ENCODE measurements at places on chromosomes 16 and 17.

GRCh38 chr17:63113167-63113566, 147.1 kb downstream of the TANC2 start:
- DNase-seq: no peak

DNA sequence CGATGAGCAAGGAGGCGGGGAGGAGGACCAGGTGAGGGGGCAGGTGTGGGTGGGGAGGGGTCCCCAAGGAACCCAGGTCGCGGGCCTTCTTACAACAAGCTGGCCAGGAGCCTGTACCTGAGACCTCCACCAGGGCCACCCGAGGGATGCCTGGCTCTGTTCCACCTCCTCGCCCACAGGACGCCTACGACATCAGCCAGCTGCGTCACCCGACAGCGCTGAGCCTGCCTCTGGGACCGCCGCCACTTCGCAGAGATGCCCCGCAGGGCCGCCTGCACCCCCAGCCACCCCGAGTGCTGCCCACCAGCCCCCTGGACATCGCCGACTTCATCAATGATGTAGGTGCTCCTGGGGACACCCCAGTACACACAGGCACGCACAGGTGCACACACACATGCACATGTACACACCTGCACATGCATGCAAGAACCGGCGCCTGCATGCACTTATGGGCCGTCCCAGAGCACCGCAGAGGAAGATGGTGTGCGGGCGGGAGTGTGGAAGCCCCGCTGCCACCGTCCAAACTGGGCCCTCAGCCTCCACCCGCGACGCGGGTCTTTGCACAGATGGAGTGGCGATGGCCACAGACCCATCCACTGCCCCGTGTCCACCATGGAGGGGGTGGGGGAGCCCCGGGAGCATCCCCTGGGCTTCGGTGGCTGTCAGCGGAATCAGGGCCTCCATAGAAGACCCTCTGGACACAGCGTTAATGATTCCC, 6.6 kb downstream of the SLC22A31 start:
- DNase-seq: no peak

DNA sequence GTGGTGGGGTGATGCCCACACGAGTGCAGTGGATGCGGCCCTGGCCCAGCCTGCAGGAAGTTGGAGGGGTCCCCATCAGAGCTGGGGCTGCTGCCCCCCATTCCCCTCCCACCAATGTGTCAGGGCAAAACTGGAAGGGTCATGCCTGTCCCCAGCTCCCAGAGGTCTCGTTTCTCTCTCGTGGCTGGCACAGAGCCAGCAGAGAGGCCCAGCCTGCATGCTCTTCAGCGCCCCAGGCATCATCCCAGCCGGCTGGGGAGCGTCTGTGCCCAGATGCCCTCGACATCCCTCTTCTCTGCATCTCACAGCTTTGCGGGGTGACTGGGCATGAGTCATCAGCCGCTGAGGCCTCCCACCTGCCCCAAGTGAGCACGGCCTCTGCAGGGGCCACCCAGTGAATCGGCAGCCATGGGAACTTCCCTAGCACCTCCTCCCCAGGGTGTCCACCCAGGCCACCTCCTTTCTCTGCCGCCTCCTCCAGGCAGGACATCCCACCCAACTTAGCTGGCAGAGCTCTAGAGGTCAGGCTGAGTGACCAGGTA, 9.8 kb upstream of the CSNK1D start:
- no peak for DNase-seq

DNA sequence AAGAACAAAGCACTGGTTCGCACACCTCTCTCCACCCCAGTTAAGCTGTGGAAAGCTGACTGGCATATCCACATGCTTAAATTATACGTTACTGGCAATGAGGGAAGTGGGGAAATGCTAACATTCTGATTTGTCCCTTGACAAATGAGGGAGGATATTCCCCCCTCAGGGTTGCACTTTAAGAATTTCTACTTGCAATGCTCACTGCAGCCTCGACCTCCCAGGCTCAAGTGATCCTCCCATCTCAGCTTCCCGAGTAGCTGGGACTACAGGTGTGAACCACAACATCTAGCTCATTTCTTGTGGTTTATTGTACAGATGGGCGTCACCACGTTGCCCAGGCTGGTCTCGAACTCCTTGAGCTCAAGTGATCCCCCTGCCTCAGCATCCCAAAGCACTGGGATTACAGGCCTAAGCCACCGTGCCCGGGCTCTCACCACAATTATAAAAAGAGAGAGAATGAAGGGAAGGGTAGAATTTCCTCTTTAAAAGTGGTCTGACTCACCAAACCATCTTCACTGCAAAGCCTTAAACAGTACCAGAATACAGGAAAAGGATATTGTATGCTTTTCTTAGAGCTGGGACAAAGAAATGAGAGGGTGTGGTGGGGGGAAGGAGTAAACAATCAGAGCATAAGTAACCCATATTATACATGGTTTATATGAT, 38.9 kb downstream of the KANSL1 start:
- no peak for DNase-seq

GRCh38 chr16:5364186-5364585, 266.6 kb upstream of the EEF2KMT start:
- DNase-seq: no peak

DNA sequence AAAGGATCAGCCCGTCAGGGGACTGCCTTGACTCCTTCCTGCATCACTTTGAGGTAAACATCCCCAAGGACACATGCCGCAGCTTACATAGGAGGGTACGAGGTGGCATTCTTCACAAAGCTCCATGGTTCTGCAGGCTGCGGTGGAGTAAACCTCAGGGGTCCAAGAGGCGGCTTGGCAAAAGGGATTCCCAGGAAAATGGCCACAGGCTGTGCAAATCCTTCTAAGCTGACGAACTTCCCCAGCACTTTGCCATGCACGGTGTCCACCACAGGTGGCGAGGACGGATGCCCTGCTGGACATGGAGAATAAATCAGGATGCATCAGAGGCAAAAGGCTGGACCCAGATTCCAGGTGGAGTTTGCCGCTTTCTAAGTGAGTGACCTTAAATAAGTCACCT, 4.2 kb downstream of the CES1 start:
- DNase-seq: no peak

DNA sequence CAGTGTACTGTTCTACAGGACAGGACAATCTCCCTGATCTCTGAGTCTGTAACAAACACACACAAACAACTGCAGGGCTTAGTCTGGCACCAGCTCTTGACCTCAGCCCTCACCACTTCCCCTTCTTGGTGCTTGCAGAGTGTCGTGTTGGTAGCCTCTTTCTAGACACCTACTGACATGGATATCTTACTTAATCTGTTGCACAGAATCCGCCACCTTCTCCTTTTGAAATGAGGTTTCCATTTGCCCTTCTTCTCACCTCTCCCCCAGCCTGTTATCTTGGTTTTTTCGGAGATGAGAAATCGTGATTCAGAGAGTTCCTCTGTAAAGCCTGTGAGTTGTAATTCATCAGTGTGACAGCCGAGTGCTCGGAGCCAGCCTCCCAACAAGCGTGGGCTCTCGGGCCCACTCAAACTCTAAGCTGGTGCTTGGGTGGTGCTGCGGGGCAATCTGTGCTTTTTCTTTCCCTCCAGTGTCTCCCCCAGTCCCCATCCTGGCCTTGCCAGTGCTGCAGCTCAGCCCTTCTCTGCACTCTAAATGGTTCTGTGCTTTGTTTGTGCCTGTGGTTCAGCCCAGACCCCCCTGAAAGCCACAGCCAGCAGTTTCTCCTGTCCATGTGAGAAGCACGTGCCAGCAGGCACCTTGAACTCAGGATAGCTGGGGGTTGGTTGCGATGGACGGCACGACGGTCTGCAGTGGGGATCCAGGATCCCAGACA, 28.1 kb downstream of the KIAA0513 start:
- DNase-seq: peak; percentile 66

GRCh38 chr16:23518435-23518891, 8.2 kb upstream of the GGA2 start:
- no peak for DNase-seq

DNA sequence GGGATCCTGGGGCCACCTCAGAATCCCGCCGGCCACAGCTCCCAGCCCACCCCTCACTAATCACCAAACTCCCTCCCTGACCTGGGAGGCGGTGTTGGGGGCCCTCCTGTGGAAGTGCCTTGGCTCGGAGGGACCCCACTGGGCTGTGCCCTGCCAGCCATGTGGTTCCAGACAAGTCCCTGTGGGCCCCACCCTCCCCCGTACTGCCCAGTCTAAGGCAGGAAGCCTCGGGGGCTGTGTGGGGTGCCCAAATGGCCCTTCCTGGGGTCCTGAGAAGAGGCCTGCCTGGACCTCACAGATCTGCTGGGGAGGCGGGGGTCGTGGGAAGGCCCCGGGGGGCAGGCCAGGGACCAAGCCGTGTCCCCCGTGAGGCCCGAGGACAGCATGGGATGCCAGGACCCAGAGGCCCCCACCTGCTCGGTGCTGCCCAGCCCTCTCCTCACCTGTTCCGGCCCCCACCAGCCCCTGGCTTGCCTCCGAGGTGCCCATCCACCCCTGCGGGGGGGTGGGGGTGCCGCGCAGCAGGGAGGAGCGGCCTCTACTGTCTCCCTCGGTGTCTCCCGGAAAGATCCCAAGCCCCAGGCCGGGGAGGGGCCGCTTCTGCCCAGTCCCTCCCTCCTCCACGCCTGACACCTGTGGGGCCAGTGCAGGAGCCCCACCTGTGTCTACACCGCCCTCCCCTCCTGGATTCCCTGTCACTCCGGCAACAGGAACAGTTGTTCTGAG, 9.3 kb upstream of the KREMEN2 start:
- DNase-seq: no peak

- no peak for DNase-seq
Observed at GRCh38 chr16:5036228-5037156, 2.8 kb upstream of the NAGPA start.

- DNase-seq: no peak
Observed at GRCh38 chr16:75288181-75288580, 36.8 kb upstream of the BCAR1 start.

GRCh38 chr16:3115003-3115402, 2.6 kb downstream of the ZNF205 start:
- DNase-seq: no peak

GRCh38 chr17:80512233-80512632, 32.4 kb upstream of the RPTOR start:
- DNase-seq: no peak

DNA sequence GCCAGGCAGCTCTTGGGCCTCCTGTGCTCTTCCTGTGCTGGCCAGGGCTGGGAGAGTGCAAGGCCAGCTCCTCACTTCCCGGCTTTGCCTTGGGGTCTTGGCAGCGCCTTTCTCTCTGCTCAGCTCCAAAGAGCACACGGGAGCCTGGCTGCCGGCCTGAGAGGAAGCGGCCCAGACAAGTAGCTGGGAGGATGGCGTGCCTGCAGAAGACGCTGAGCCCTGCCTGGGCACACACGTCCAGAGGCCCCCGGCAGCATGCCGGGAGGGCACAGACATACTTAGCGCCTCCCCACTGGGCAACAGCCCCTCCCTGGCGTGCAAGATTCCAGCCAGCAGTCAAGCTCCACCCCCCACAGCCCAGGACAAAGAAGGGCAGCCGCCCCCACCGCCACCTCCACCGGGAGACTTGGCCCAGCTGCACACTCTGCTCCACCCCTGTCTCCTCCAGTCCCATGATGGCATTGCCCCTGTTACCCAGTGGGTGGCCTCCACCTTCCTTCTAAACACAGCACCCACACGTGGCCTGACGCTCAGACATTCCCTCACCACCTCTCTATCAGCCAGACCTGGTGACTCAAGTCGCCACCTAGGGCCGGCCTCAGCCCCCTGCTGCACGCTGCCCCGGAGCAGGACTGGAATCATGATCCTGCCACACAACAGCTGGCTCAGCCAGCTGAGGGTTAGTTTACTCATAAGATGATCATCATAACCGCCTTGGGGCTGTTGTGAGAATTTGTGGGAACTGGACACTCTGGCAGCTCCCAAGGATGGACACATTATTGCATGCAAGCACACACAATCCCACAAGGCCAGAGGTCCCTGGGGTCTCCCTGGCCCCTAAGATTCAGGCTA, 12.4 kb downstream of the SGCA start:
- DNase-seq: peak; percentile 66

GRCh38 chr17:38875477-38876075, 5.7 kb downstream of the LASP1 start:
- no peak for DNase-seq

- DNase-seq: no peak
Observed at GRCh38 chr17:27496437-27496943, 40.2 kb downstream of the KSR1 start.

- DNase-seq: no peak
Observed at GRCh38 chr16:25493136-25493811, 198.5 kb upstream of the HS3ST4 start.

DNA sequence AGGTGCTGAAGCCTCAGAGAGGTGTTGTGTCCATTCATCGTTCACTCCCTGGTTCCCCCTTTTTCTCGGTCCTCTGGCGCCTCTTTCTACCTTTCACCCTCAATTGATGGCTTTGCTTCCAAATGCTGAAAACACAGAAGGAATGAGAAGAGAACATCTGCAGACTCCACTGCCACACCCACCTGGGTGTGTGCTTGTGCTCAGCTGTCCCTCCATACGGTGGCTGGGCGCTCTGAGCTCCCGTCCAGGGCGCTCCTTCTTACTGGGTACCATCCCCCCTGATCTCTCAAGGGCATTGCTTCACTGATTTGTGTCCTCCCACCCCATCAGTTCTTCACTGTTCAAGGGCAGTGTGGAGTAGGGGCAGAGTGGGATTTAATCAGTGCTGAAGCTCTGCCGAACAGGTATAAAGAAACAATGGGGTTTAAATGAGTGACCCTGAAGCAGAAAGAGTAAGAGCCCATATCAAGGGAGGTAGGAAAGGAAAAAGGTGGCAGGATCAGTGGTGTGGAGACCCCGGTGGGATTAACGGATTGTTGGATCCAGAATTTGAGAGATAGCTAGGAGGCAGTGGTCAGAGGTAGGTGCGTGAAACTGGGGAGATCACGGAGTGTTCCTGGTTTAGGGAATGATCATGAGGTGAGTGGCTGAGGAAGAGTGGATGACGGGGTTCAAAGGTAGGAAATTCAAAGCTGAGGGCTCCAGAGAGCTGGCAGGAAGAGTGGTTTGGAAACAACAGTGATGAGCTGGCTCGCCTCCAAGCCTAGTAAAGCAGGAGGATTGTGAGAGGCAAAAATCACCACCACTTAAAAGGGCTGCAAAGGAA, 40.8 kb downstream of the MRTFB start:
- peak; percentile 61 for DNase-seq

DNA sequence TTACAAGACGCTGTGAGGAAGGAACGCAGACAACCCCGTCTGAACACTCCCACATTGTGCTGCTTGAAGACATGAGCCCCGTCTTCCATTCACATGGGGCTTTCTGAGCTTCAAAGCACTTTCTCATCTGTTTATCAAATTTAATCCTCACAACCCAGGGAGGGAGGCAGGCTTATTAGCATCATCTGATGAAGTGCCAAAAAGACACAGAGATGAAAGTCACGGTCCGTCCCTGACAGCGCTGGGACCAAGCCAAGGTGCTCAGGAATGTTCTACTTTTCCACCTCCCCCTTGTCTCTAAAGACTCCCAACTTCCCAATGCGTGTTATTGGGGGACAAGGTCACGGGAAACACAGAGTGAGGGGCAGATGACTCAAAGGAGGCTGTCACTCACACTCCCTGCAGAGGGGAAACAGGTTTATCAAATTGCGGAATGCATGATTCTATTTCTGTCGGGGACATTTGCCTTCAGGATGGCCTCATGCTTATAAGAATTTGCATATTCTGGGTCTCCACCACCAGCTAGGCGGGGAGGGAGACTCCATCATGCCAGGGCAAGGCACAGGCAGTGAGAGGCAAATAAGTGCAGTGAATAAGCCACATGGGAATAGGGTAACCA, 10.7 kb downstream of the XYLT1 start:
- DNase-seq: no peak
